Uterine smooth muscle cell (primary cell): ENCODE measurements at places on chromosomes 4 and X. TPM values are rescaled to one million over a fixed set of nuclear protein-coding genes. Genes with fewer than 3 reads are reported as not detected.

FBXL5 gene
- 127 and 136 TPM in 2 replicates for total RNA-seq

FABP2 gene
- not detected in 2 replicates for total RNA-seq

UGT2A1 gene
- total RNA-seq = not detected in 2 replicates

GAGE12E gene
- not detected in 2 replicates for total RNA-seq

ADAD1 gene
- 0.25 TPM in 1 of 2 replicates, not detected in the other for total RNA-seq

SLIT2 gene
- 57.7 and 97.5 TPM in 2 replicates for total RNA-seq

DMD gene
- 3.9 and 4.4 TPM in 2 replicates for total RNA-seq

TXK gene
- total RNA-seq = not detected in 2 replicates
